ENCODE measurements at places on chromosomes 13 and 19.

DNA sequence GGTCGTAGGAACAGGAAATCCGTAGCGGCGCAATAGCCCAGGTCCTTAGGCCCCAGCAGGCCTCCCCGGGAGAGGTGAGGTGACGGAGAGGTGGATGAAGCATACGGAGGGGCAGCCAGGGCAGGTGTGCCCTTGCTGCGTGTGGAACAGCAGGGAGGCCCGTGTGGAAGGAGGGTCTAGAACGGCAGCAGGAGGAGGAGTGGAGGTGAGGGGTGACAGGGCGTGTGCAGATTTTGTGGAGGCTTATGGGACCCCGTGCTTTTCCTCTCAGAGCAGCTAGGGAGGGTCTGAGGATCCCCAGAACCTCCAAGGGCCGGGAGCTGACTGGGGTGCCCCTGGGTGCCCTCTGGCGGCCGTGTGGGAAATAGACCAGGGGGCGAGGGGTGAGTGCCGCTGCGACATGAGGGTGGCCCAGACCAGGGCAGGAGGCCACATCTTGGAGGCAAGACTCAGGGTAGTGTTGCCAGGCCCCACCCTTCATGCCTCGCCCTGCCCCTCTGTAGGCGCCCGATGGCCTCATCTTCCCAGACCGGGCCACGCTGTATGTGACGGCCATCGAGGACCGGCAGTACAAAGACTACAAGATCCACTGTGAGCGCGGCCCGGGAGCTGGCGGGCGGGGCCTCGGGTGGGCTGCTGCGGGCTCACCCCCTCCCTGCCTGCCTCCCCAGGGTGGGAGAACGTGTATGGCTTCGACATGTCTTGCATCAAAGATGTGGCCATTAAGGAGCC lies 5.0 kb upstream of the ADM5 start:
- no peak for DNase-seq

DNA sequence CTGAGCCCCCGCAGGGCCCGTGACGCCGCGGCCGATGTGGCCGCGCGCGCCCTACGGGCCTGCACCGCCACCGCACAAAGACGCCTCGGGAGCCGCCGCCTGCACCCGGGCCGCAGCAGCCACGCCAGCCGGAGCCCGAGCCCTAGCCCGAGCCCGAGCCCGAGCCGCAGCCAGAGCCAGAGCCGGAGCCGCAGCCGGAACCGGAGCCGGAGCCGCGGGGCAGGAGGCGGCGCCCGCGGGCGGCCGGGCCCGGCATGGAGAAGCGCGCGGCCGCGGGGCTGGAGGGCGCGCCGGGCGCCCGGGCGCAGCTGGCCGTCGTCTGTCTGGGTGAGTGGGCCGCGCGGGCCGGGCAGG lies 379 bp downstream of the LRP3 start:
- no peak for DNase-seq

DNA sequence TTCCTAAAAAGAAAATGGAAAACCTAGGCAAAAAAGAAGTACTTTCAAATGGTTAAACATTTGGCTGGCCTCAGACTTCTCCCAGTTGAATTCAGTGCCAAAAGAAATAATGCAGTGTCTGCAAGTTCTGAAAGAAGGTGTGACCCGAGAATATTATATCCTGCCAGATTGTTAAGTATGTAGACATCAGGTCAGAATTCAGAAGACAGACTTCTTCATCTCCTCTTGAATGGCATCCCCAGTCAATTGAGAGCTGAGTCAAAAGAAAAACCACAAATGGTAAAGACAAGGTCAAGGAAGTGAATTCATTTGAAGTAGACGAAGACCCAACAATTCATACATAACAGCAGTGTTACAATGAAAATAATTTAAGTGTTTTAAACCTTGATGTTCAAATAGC lies 194.5 kb downstream of the NBEA start:
- DNase-seq = no peak

DNA sequence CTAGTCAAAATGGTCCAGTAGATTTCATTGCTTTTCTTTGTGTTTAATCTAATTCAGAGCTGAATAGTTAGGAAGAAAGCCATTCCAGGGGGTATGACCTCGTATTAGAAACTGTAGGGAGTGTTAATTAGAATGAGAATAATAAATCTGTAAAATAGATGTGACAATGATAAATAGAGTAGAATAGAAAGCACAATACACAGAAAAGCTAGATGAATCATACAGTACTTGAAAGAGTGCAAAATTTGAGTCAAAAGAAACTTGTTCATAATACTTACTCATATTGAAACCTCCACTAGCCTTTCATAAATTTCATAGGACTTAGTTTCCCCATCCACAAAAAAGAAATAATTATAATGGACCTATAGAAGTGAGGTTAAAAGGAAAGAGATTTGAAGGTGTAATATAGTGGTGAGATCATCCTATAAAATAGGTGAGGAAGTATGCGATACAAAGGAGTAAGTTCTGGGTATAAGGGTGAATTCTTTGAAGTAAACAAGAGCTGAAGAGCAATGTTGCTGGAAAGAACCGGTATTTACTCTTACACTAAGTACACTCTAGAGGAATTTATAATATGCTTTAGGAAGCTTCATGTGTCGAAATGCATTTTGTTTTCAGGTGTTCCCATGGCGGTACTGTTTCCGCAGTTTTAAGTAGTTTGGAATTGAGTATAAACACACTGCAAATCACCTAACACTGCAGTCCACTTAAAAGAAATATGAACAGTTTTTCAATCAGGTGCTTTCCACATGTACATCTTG lies 21.9 kb downstream of the PCDH17 start:
- no peak for DNase-seq

- no peak for DNase-seq
Observed at GRCh38 chr19:4103080-4103433, 20.9 kb downstream of the MAP2K2 start.

DNA sequence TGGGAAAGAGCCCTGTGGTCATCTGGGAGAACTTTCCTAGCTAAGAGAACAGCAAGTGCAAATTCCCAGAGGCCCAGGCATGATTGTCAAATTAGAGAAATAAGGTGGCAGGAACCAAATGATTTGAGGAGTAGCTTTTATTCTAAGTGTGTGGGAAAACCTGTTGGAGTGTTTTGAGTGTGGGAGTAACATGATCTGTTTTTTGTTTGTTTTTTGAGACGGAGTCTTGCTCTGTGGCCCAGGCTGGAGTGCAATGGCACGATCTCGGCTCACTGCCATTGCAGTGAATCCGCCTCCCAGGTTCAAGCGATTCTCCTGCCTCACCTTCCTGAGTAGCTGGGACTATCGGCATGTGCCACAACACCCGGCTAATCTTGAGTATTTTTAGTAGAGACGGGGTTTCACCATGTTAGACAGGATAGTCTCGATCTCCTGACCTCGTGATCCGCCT lies 2.4 kb downstream of the SAE1 start:
- DNase-seq = no peak

DNA sequence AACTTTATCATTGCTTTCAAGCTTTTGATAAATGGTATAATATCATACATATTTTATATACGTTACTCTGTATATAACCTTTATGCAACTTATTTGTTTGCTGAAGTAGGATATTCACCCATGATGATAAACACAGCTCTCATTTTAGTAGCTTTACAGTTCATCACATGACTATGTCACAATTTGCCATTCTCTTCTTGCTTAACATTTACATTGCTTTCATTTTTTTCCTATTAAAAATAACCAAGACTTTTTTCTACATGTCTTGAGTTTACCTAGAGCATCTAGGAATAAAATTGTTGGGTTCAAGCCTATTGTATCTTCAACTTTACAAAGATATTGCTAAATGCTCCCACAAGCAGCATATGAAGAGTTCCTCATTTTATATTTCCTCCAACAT lies 54.0 kb downstream of the KCNRG start:
- no peak for DNase-seq

DNA sequence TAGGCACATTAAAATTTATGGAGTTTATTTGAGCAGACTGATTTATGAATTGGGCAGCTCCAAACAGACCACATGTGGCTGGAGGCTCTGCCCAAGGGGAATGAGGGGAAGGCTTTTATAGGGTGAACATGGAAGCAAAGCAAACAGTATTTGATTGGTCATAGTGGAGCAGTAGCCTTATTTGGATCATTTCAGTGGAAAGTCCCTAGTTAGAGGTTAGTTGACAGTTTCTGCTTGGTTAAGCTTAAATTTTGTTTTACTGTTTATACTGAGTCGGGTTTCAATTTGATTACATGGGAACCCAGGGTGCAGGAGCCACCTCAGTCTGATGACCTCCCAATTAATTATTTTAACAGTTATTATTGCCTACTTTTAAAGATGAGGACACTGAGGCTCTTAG lies 140.5 kb downstream of the NDFIP2 start:
- no peak for DNase-seq

GRCh38 chr19:15136234-15136954 lies 29.2 kb downstream of the SYDE1 start:
- DNase-seq = no peak

DNA sequence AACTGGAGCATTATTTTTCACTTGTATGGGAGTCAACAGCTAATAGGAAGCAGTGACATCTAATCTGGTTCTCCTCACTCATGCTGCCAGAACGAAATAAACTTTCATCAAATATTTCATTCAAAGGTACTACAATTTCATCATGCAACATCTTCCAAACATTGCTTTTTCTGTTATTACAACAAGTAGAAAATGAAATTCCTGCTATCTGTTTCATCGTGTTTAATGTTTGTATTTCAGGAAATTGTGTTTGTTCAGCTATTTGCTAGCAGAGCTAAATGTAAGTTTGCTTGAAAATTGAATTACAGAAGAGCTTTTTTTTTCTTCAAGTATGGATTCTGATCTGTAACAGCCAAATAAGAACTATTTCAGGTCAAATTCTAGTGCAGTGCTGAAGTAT lies 90.1 kb downstream of the SLITRK6 start:
- DNase-seq = no peak
